ENCODE measurements at places on chromosomes 2 and 18.

GRCh38 chr2:66498289-66498975 is 63.5 kb downstream of the MEIS1 start:
- no peak for DNase-seq

DNA sequence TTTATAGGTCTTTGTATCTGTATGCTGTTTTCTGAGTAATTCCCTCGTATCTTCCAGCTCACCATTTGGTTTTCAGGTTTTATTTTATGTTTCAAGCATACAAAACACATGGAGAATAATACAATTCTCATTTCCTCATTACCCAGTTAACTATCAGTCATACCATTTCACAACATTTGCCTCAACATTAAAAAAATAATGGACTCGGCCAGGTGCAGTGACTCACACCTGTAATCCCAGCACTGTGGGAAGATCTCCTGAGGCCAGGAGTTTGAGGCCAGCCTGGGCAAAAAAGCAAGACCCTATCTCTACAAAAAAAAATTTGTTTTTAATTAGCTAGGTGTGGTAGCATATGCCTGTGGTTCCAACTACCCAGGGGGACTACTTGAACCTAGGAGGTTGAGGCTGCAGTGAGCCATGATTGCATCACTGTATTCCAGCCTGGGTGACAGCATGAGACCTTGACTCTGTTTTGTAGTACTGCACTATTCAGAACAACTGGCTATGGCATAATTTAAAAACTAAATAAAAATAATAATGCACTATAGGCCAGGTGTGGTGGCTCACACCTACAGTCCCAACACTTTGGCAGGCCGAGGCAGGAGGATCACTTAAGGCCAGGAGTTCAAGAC is 20.3 kb downstream of the NPC1 start:
- no peak for DNase-seq

- no peak for DNase-seq
Observed at GRCh38 chr18:76923485-76924085, 101.2 kb downstream of the ZNF236 start.

GRCh38 chr18:64405161-64405560 is 256.3 kb upstream of the LINC00305 start:
- no peak for DNase-seq

GRCh38 chr18:22858121-22858520 is 75.0 kb upstream of the RBBP8 start:
- no peak for DNase-seq

- DNase-seq = no peak
Observed at GRCh38 chr2:68009526-68009925, 53.3 kb downstream of the C1D start.

- DNase-seq = peak; percentile 50
Observed at GRCh38 chr2:74399785-74400184, 19.7 kb upstream of the DCTN1 start.

- no peak for DNase-seq
Observed at GRCh38 chr2:231911381-231911780, 14.8 kb downstream of the NPPC start.

DNA sequence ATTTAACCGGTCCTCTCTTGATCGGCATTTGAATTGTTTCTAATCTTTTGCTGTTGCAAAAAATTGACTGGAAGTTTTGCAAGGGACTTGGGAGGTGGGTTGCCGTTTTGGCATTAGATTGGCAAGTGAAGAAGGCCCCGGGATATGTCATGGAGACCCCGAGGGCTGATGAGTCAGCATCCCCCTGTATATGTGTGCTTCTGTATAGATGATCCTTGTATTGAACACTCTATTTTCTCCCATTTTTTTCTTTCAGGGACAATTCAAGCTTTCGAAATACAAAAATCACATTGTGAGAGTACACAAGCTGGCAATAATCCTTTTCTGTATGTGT is 30.1 kb downstream of the EIF4E2 start:
- no peak for DNase-seq

DNA sequence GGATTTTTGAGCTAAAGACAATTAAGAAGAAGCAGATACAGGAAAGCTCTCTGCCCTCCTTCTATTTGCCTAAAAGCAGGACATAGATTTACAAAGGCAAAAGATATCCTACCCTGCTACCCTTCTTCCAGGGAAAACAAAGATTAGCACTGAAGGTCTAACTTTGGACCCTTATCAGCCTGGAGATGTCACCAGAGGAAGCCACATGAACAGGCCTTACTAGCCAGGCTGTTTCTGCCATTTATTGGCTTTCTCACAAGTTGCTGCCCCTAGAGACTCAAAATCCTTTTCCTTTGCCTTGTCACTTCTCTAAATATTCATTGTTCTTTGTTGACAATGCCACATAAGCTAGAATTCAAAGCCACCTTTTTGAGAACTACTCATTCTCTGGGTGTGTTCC is 147.3 kb downstream of the B3GNT2 start:
- no peak for DNase-seq

All from CD4-positive, alpha-beta T cell treated with Interleukin-4 for 4 hours (primary cell).